HT1080 (cell line): ENCODE measurements at places on chromosomes 12 and 14.

GRCh38 chr12:115455268-115455681 lies 771.3 kb upstream of the TBX3 start:
- DNase-seq = no peak

- DNase-seq = no peak
These were observed 13.9 kb downstream of the PDZRN4 start for GRCh38 chr12:41202051-41202450.

- no peak for DNase-seq
These were observed 13.1 kb downstream of the CAMKK2 start for GRCh38 chr12:121283388-121283787.

- DNase-seq = no peak
These were observed 817 bp downstream of the STXBP6 start for GRCh38 chr14:25049093-25049567.
